ENCODE measurements at places on chromosomes 7 and 10. TPM values are rescaled to one million over a fixed set of nuclear protein-coding genes. Genes with fewer than 3 reads are reported as not detected.

INHBA gene
- 33.1 TPM for total RNA-seq

TRPV5 gene
- total RNA-seq, result 0.31 TPM

HTR5A gene
- 0.62 TPM for total RNA-seq

TFEC gene
- total RNA-seq, result 2.2 TPM

GHITM gene
- 146 TPM for total RNA-seq

STOX1 gene
- total RNA-seq, result 7.0 TPM

TMEM184A gene
- total RNA-seq, result not detected

CTNNA3 gene
- 1.7 TPM for total RNA-seq

ZNF487 gene
- total RNA-seq, result 9.7 TPM
